Memory B cell (primary cell): ENCODE measurements at places on chromosomes 16 and 17.
A peak's percentile ranks its signal among the peaks of the same experiment; 100 is the strongest.

GRCh38 chr17:66667491-66668030 is 167.4 kb upstream of the CACNG5 start:
- DNase-seq, result no peak
- H3K4me1 ChIP-seq, result no peaks in the 10 kb centered on the region
- H3K4me3 ChIP-seq, result no peak overlapping the region
- H3K27ac ChIP-seq, result no peak overlapping the region
- H3K27me3 ChIP-seq, result peaks cover 4% of the 10 kb centered on the region
- H3K36me3 ChIP-seq, result no peaks in the 10 kb centered on the region

GRCh38 chr17:75003070-75003956 is 9.2 kb upstream of the MRPL58 start:
- H3K27ac ChIP-seq, result no peak overlapping the region
- H3K36me3 ChIP-seq, result no peaks in the 10 kb centered on the region
- H3K4me3 ChIP-seq, result no peak overlapping the region
- H3K27me3 ChIP-seq, result peaks cover 5% of the 10 kb centered on the region
- no peaks in the 10 kb centered on the region for H3K4me1 ChIP-seq
- no peak for DNase-seq

- H3K27me3 ChIP-seq, result no peaks in the 10 kb centered on the region
- H3K4me1 ChIP-seq, result peaks cover 10% of the 10 kb centered on the region
- no peaks in the 10 kb centered on the region for H3K36me3 ChIP-seq
- H3K4me3 ChIP-seq, result no peak overlapping the region
- DNase-seq, result no peak
- no peak overlapping the region for H3K27ac ChIP-seq
These were observed 13.3 kb downstream of the TSPOAP1 start for GRCh38 chr17:58315281-58315711.

DNA sequence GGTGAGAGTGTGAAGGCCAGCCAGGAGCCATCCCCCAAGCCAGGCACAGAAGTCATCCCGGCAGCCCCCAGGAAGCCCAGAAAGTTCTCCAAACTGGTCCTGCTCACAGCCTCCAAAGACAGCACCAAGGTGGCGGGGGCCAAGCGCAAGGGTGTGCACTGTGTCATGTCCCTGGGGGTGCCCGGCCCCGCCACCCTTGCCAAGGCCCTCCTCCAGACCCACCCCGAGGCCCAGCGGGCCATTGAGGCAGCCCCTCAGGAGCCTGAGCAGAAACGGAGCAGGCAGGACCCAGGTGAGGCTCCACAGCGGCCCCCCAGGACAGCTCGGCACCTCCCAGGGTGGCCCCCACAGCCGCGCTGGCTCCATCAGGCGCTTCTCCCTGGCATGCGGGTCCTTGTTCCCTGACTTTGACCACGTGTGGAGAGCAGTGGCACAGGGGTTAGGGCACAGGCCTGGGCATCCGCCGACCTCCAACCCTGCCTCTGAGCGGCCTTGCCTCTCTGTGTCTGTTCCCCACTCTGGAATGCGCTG is 13.5 kb downstream of the FLYWCH2 start:
- peaks cover 2% of the 10 kb centered on the region for H3K36me3 ChIP-seq
- no peak for DNase-seq
- H3K27ac ChIP-seq, result no peak overlapping the region
- H3K4me1 ChIP-seq, result peaks cover 9% of the 10 kb centered on the region
- no peaks in the 10 kb centered on the region for H3K27me3 ChIP-seq

DNA sequence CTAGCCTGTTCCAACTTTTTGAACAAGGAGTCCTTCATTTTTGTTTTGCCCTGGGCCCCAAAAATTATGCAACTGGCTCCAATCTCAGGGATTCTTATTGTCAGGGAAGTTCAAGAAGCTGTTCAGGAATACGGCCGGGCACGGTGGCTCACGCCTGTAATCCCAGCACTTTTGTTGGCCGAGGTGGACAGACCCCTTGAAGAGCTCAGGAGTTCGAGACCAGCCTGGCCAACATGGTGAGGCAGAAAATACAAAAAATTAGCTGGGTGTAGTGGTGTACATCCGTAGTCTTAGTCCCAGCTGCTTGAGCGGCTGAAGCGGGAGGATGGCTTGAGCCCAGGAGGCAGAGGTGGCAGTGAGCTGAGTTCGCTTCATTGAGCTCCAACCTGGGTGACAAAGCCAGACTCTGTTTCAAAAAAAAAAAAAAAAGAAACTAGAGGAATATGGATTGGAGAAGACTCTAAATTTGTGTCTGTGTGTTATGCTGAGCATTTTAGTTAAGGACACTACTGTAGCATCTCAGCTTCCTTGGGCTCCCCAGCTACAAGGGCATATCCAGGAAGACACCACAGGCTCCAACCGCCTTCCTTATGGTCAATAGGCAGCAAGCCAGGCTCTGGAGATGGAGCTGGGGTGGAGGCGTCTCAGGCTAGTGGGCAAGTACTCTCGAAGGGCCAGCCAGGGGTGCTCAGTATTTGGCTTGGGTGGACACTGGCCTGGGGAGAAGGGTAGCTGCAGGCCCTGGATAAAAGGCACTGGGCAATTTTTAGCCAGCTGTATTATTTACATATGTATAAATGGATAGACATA is 56.8 kb upstream of the CREBBP start:
- H3K36me3 ChIP-seq, result no peaks in the 10 kb centered on the region
- peaks cover 9% of the 10 kb centered on the region for H3K27me3 ChIP-seq
- DNase-seq, result no peak
- no peak overlapping the region for H3K27ac ChIP-seq
- H3K4me3 ChIP-seq, result no peak overlapping the region

DNA sequence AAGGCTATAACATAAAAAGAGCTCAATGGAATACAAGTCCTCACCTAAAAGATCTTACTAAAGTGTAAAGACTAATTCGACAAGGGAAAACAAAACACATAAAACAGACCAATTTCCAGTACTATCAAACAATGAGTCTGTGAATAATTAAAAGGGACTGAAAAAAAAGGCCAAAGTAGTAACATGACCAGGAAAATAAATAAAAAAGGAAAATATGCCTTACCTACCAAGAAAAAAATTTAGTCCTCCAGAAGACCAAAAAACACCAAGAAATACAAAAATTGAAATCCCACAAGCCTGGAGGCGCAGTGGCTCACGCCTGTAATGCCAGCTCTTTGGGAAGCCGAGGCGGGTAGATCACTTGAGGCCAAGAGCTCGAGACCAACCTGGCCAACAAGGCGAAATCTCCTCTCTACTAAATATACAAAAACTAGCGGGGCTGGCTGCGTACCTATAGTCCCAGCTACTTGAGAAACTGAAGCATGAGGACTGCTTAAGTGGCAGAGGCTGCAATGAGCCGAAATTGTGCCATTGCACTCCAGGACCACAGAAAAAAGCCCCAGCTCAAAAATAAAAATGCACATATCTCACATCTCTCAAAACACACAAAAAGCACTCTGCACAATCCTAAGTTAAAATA is 60.8 kb downstream of the TEX14 start:
- no peak overlapping the region for H3K27ac ChIP-seq
- no peak for DNase-seq
- H3K27me3 ChIP-seq, result no peaks in the 10 kb centered on the region
- H3K36me3 ChIP-seq, result no peaks in the 10 kb centered on the region
- H3K4me3 ChIP-seq, result peak overlapping the region; percentile 39

DNA sequence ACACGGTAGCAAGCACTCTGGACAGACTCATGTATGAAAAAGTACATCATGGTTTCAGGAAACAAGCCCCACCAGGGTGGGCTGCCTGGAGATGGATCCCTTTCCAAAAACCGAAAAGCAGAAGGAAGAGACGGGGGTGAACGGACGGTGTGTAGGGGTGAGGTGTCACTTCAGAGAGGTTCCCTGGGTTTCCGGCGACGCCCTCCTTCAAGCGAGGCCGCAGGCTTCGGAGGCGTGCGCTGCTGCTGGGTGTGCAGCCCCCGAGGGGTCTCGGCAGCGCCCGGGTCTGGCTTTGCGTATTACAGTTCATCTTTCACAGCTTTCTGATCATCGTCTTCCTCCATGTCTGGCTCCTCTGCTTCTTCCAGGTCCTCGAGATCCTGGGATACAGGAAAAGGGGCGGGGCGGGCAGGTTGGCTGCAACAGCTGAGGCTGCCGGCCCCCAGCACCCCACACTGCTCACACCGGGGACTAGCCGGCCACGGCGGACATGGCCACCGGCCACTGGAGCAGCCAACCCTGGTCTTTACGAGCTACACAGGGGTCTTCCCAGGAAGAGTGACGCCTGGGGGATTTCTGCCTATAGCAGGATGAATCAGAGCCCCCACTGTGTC is 9.0 kb upstream of the PPP1R27 start:
- H3K4me3 ChIP-seq, result no peak overlapping the region
- no peaks in the 10 kb centered on the region for H3K27me3 ChIP-seq
- H3K27ac ChIP-seq, result no peak overlapping the region
- no peaks in the 10 kb centered on the region for H3K4me1 ChIP-seq
- H3K36me3 ChIP-seq, result peaks cover 7% of the 10 kb centered on the region

DNA sequence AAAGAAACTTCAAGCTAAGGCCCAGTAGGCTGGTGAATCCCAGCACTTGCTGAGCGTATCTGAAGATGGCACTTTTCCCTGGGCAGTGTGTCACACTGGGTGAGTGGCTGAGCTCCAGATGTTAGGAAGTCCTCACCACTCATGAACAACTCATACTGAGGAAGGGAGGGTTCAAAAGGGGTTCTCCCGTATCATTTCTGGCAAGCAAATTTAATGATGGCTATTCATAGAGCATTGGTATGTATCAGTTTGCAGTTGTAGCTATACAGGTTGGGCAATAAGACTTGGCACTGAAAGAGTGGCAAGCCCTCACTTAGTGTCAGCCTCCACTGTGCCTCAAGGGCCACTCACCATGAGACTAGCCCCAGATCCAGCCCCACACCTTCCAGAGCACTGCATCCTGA is 10.7 kb downstream of the GFOD2 start:
- no peak overlapping the region for H3K4me3 ChIP-seq
- DNase-seq, result no peak
- peaks cover 15% of the 10 kb centered on the region for H3K4me1 ChIP-seq
- no peaks in the 10 kb centered on the region for H3K27me3 ChIP-seq

- no peaks in the 10 kb centered on the region for H3K27me3 ChIP-seq
- H3K27ac ChIP-seq, result no peak overlapping the region
- DNase-seq, result no peak
- H3K4me1 ChIP-seq, result no peaks in the 10 kb centered on the region
These were observed 27.0 kb upstream of the RASD1 start for GRCh38 chr17:17523001-17523730.

DNA sequence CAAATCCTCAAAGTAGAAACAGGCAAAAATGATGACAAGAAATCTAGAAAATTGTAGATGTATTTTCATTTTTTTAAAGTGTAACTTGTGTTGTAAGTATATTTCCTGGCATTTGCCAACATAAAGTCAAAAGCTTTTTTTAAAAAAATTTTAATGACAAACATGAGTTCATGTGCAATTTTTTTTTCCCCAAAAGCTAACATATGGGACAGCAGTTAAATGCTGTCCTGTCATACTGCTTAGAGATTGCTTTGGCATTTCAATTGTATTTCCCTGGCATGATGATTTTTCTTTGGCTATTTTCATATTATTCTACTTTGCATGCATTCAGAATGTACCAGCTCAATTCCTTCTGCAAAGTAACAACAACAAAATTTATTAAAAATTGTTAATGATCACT is 24.5 kb upstream of the CPPED1 start:
- no peak overlapping the region for H3K4me3 ChIP-seq
- no peak for DNase-seq
- no peaks in the 10 kb centered on the region for H3K36me3 ChIP-seq
- no peaks in the 10 kb centered on the region for H3K4me1 ChIP-seq
- H3K27ac ChIP-seq, result no peak overlapping the region

- H3K36me3 ChIP-seq, result no peaks in the 10 kb centered on the region
- H3K4me1 ChIP-seq, result no peaks in the 10 kb centered on the region
- no peak for DNase-seq
- no peak overlapping the region for H3K4me3 ChIP-seq
These were observed 241.6 kb upstream of the SALL1 start for GRCh38 chr16:51392521-51393187.

- H3K4me1 ChIP-seq, result no peaks in the 10 kb centered on the region
- H3K27me3 ChIP-seq, result peaks cover 18% of the 10 kb centered on the region
- no peak overlapping the region for H3K4me3 ChIP-seq
- H3K36me3 ChIP-seq, result no peaks in the 10 kb centered on the region
These were observed 18.0 kb downstream of the CA5A start for GRCh38 chr16:87918338-87918737.

DNA sequence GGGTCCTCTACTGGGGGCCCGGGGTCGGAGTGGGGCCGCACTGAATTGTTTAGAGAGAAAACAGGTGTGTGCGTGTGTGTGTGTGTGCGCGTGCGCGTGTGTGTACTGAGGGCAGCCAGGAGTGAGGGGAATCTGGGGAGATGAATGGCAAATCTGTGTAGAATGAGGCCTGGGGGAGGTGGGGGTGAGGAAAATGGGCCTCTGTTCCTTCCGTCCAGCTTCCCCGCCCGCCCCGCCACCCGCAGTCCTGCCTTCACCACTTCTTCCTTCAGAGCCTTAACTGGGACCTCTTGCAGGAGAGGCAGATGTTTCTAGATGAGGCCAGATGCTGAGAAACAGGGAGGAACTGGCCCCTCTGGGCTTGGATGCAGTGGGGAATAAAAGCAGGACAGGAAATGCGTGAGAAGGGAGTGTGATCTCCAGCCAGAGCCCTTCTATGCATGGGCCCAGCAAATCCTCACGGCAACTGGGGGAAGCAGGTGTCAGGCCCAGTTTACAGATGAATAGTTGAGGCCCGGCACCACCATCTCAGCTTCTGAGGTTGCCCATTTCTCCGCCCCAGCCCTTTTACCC is 29.7 kb upstream of the NGFR start:
- H3K27ac ChIP-seq, result no peak overlapping the region
- peaks cover 33% of the 10 kb centered on the region for H3K27me3 ChIP-seq
- no peaks in the 10 kb centered on the region for H3K4me1 ChIP-seq
- H3K4me3 ChIP-seq, result no peak overlapping the region
- DNase-seq, result no peak
- H3K36me3 ChIP-seq, result peaks cover 2% of the 10 kb centered on the region

DNA sequence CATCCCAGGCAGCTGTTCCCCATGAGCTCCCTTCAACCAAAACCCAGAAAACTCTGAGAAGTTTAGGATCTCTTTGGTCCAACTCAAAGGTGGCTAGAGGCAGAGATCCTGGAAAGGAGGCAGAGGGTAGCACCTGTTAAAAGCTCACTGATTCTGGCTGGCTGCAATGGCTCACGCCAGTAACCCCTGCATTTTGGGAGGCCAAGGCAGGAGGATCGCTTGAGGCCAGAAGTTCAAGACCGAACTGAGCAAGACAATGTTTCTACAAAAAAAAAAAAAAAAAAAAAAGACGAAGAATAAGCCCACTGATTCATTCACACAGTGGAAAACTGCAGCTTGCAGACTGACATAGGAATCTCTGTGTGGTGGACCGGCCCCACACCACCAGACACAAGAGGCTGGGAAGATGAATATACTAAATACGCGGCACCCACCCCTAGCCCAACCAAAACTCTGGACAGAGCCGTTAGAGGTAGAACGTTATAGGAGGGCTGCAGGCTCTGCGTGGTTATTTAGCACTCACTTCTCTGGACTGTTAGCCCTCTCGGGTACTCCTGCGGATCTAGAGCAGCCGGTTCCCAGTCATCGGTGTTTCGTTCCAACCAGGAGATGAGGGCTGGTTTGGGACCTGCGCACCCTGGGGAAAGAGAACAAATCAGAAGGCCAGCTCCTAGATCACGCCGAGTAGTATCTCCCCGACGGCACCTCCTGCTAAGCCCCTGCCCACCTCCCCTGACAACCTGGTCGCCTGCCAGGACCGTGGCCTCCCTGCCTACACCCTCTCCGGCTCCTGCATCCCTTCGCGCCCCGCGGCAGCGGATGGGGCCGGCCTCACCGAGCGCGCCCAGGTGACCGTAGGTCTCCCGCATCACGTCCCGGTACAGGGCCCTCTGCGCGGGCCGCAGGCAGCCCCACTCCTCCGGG is 925 bp downstream of the ZNF689 start:
- H3K27me3 ChIP-seq, result no peaks in the 10 kb centered on the region
- H3K36me3 ChIP-seq, result peaks cover 6% of the 10 kb centered on the region
- H3K4me3 ChIP-seq, result peak overlapping the region; percentile 88
- DNase-seq, result peak; percentile 58
- peak overlapping the region; percentile 91 for H3K27ac ChIP-seq
